ENCODE measurements at places on chromosomes 7 and 10.

DNA sequence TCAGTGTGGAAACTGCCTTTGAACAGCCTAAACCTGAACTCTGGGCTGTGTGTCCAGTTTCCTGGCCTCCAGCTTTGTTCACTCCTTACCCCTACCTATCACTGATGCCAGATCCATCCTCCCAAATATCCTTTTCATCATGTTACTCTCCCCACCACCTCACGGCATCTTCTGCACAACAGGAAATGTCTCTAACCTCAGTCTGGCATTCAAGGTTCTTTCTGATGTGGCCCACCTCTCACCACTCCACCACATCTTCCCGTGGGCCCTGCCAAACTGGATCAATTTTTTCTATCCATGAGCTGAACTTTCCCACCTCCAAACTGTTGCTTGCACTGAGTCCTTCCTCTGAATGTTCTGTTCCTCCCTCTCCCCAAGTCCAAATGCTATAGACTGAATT lies 35.8 kb upstream of the MAP3K8 start:
- no peak for DNase-seq

GRCh38 chr10:100021322-100021721 lies 11.6 kb upstream of the DNMBP start:
- DNase-seq: no peak

- DNase-seq: no peak
Observed at GRCh38 chr10:130254662-130255061, 118.5 kb downstream of the GLRX3 start.

GRCh38 chr7:144622745-144623144 lies 213.1 kb downstream of the TPK1 start:
- DNase-seq: no peak

DNA sequence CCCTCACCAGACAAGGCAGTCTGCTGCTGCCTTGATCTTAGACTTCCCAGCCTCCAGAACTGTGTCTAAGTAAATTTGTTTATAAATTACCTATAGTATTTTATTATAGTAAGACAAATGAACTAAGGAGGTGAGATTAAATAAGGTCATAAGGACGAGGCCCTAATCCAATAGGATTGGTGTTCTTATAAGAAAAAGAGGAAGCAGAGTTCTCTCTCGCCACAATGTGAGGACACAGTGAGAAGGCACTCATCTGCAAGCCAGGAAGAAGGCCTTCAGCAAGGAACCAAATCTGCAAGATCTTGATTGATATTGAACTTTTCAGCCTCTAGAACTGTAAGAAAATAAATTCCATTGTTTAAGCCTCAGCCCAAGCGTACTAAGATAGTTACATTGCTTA lies 6.1 kb upstream of the ZNF438 start:
- DNase-seq: no peak

- no peak for DNase-seq
Observed at GRCh38 chr7:146661435-146661834, 544.8 kb downstream of the CNTNAP2 start.

DNA sequence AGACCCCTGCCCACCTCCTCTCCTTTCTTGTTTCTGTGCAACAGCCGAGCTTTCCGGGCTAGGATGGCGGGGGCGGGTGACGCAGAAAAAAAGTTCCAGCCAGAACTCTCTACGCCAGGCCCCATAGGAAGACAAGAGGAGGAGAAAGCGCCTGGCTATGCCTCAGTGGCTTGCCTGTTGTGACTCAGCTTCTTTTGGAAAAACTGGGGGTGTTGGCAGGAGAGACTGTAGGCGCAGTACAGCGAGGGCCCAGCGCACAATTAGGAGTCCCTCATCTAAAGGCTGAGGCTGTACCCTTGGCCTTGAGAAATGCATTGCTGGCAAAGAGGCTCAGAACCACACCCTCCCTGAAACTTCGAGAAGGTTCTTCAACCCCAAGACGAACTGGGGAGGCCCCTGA lies 28.0 kb upstream of the KPNA7 start:
- no peak for DNase-seq

GRCh38 chr10:112246-112645 lies 23.0 kb upstream of the ZMYND11 start:
- DNase-seq: no peak
